Central memory CD8-positive, alpha-beta T cell (primary cell): ENCODE measurements at places on chromosomes 12 and 14.

DNA sequence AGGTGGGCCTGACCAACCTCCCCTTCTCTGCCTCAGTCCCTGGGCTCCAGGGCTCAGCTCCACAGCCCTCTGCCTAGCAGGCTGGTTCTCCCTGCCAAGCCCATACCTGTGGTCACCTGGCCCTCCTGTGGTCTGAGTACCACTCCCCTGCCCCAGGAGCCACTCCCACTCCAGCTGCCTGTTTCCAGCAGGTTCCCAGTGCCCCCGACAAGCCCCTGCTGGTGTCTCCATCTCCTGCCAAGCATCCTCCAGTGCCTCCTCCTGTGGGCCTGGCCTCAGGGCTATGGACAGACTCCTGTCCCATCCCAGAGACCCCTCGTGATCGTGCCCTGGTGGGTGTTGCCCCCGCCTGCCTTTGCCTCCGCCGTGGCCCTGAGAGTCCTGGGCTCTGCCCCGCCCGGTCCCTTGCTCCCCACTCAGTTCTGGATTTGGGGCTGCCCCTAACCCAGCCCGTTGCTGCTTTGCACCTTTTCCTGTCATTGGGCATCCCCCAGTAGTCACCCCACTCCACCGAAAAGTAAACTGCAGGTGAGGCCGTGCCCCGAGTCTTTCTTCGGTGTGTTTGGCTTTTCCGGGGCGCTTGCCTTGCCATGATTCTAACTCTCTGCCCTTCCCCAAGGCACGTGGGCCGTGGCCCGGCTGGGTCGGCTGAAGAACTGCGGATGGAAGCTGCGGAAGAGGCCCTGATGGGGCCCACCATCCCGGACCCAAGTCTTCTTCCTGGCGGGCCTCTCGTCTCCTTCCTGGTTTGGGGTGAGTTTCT is 9.8 kb downstream of the MEG3 start:
- no peak overlapping the region for H3K4me3 ChIP-seq
- H3K4me1 ChIP-seq = no peaks in the 10 kb centered on the region
- peaks cover 81% of the 10 kb centered on the region for H3K27me3 ChIP-seq
- no peak for DNase-seq
- H3K27ac ChIP-seq = no peak overlapping the region

GRCh38 chr14:41891624-41892023 is 284.9 kb downstream of the LRFN5 start:
- H3K4me1 ChIP-seq = no peaks in the 10 kb centered on the region
- H3K4me3 ChIP-seq = no peak overlapping the region
- no peak overlapping the region for H3K27ac ChIP-seq
- H3K27me3 ChIP-seq = no peaks in the 10 kb centered on the region
- DNase-seq = no peak

DNA sequence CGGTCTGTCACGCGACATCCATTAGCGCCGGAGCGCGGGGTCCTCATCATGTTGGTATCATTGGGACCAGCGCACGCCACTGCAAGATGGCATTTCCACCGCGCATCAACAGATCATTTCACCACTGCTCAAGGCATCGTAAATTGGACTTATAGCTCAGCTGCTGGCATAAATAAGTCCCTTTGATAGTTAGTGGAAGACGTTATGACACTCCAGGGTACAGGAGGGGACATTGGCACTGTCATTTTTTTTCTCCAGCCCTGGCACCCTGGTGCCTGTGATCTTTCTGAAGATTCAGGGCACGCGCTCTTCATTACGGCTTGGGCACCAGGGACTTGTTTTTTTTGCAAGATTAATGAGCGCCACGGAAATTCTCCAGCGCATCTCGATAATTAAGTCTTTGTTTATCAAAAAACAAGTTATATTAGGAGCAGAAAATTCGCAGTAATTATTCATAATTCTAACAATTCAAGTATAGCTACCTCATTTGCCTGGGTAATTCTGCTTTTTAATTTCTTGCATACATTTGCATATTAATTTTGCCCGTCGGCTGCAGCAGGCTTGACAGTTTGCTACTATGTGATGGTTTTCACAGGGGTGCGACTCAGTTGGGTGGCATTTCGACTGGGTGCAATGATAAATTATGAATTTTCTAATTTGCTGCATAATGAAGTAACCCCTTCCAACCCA is 167.7 kb downstream of the VRK1 start:
- DNase-seq = no peak
- peaks cover 33% of the 10 kb centered on the region for H3K4me1 ChIP-seq
- peaks cover 4% of the 10 kb centered on the region for H3K36me3 ChIP-seq
- H3K27me3 ChIP-seq = no peaks in the 10 kb centered on the region
- no peak overlapping the region for H3K27ac ChIP-seq

DNA sequence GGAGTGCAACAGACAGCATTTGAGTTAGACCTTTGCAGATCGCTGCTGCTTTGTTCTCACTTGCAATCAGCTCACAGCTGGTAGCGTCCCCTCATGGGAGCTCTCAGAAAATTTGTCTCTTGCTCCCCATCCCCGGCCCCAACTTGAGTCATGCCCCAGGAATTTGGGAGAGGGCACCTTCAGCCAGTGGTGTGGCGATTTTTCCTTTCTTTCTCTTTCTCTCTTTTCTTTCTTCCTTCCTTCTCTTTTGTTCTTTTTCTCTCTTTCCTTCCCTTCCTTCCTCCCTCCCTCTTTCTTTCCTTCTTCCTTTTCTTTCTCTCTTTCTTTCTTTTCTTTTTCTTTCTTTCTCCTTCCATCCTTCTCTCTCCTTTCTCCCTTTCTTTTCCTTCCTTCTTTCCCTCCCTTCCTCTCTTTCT is 34.2 kb upstream of the MAP1LC3B2 start:
- H3K27me3 ChIP-seq = peaks cover 50% of the 10 kb centered on the region
- no peak overlapping the region for H3K4me3 ChIP-seq
- DNase-seq = no peak
- no peak overlapping the region for H3K27ac ChIP-seq
- H3K4me1 ChIP-seq = peaks cover 8% of the 10 kb centered on the region

DNA sequence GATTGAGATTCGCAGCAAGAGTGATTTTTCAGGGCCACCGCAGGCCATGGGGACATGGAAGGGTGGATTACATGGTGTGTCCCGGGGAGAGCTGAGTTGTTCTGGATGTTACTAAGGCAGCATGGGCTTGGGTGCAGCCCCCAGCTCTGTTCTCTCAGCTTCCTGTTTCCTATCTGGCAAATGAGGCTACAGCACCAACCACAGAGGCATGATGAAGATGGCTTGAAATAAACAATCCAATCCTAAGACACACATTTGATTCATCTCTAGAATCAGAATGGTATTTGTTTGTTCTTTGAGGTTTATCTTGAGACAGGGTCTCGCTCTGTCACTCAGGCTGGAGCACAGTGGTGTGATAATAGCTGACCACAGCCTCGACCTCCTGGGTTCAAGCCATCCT is 21.6 kb downstream of the GLTP start:
- H3K36me3 ChIP-seq = peaks cover 12% of the 10 kb centered on the region
- no peak for DNase-seq
- no peaks in the 10 kb centered on the region for H3K27me3 ChIP-seq
- peaks cover 8% of the 10 kb centered on the region for H3K4me1 ChIP-seq
